Urinary bladder (tissue), 4 donors: ENCODE measurements at places on chromosomes 13 and 19. TPM values are rescaled to one million over a fixed set of nuclear protein-coding genes. Genes with fewer than 3 reads are reported as not detected.

- no peak for DNase-seq
Measured at GRCh38 chr19:18910801-18911436, 8.3 kb downstream of the COPE start.

GRCh38 chr13:95019886-95020285, 281.4 kb downstream of the ABCC4 start:
- DNase-seq: no peak

DNA sequence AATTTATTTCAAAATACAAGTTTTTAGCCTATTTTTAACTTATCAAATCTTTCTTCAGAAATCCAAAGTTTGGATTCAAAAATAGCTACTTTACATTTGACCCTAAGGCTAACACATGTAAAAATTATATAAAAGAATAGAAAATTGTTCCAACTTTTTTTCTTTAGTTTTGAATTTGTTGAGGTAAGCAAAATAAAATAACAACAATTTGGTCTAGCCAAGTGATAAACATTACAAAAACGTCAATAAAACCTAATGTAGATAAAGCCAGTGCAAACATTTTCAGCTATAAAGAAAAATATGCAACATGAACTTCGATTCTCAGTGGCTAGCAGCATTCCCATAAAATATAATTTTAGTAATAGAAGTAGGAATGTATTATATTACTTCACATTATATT, 400.3 kb downstream of the PCDH9 start:
- no peak for DNase-seq

DNA sequence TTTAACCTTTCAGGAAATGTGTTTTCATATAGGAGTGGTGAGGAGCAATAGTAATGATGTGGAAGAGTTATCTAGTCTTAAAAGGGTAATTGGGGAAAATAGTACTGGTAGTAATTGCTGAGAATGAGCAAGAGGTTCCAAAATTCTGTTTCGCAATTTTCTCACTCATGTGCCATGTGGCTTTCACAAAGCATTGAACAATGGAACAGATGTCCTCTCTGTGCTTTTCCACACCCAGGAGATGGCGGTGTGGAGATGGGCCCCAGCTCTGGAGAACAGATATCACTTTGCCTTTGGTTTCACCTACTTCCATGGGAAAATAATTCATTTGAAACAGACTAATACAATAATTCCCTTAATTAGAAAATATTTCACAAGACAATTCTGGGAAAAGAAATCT, 170.0 kb upstream of the SLC10A2 start:
- no peak for DNase-seq

- DNase-seq: no peak
Measured at GRCh38 chr19:11295665-11296245, at the start of gene TSPAN16. Gene TSPAN16 (plus strand): TSS chr19:11296160. CDS start chr19:11296298, 138 bp downstream.

GRCh38 chr13:98576200-98576945, 534 bp downstream of the STK24 start:
- no peak for DNase-seq

DNA sequence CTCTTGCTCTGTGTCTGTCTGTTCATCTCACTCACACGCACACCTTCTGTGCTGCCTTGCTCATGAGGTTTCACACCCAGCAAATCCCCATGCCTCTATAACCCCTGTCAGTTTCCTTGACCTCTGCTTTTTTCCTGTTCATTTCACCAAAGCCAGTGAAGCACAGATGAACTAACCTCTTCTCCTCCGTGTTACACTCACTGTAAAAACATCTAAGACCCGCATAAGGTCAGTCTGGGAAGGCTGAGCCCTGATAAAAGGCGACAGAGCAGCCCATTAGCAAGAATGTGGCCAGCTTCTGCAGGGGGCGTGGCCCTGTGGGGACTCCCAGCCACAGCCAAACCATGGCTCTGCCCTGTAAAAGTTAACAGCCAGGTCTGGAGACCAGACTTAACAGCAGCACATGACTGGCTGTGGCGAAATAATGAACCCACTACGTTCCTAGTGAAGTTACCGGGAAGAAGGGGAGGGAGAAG, 42.8 kb upstream of the NPAS1 start:
- no peak for DNase-seq

GRCh38 chr13:78762825-78763224, 103.9 kb upstream of the OBI1 start:
- no peak for DNase-seq

GRCh38 chr13:113643593-113643992, 14.4 kb downstream of the ATP4B start:
- DNase-seq: no peak

- DNase-seq: no peak
Measured at GRCh38 chr19:45958769-45959516, 14.7 kb downstream of the NOVA2 start.

DNA sequence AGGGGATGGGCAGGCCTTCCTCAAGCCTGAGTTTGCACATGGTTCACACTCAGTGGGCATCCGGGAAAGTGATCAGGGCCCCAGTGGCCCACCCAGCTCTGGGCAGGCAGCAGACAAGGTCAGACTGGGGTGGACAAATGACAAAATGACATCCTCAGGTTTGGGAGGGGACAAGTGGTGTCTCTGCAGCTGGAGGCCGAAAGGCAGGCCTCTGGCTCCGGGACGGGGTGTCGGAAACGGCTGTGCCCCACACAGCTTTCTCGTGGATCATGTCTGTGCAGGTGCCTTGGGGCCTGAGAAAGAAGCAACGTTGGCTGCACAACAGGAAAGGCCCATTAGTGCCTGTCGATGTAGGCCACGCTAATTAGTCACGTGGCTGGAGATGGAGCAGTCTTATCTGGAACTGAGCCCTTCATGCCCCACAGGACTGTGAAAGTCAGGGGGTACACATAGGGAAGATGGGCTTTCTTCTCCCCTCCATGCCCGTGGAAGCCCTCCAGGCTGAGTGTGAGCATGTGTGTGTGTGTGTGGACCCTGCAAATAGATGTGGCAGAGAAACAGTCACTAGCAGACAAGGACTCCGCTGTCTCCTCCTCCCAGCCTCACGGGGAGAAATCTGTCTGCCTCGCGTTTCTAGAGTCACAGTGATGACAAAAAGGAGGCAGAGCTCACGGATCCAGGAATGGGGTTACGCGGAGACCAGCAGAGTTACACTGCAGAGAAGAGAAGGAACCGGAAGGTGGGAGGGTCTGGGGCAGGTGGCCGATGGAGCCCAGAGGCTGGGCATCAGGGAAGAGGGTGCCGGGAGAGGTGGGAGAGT, 44.2 kb downstream of the CHST8 start:
- no peak for DNase-seq

DNA sequence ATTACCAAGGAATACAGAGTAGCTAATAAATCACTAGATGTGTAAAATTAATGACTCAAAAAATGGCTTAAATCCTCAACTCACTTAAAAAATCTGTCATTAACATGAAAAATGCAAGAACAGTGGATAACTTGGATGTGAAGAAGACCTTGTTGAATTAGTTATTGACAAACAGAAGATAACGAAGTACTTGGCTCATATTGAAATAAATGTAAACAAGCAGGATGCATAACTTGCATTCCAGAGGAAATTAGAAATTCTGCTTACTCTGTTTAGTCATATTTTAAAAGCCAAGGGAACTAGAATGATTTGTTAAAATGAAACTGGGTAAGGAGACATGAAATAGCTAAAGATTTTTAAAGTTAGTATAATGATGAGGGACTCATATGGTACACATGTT, 1812.2 kb downstream of the PCDH9 start:
- DNase-seq: no peak

DNA sequence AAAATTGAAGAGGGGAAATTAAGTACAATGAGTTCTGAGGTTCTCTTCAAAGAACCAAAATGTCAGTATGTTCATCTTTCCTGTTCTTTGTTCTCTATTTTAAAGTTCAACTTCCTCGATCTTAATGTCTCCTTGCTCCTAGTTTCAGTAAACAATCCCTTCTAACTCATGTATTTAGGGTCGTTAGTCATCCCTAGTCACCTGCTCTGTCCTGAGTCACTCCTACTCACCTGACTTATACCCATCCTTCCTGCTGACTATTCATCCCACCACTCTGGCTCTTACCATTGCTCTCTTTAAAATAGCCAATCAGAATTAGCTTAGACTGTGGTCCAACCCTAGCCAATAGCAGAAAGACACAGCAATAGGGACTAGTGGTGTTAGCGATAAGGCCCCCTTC, 24.3 kb downstream of the ZNF90 start:
- no peak for DNase-seq

CGB2 gene
- total RNA-seq: not detected

SCAMP4 gene
- 16.2 TPM for total RNA-seq

MZT1 gene
- total RNA-seq: 19.0 TPM

LILRB1 gene
- 1.3 TPM for total RNA-seq
